ENCODE measurements at places on chromosomes 1 and 21.

GRCh38 chr1:10651793-10652192 lies 144.7 kb downstream of the CASZ1 start:
- no peak for DNase-seq

DNA sequence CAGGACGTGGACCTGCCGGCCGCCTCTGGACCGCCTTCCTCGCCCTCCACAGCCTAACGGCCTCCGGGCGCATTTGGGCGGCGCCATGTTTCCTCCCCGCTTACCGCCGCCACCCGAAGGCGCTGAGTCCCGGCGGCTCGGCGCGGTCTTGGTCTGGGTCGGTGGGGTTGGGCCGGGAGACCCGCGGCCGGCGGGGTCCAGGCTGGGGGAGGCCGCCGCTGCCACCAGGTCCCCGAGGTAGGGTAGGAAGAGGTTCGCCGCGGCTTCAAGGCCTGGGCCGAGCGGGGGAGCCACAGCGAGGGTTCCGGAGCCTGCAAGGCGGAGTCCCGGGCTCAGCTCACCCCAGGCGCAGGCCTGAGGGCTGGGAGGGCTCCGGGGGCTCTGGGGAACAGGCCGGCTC lies 5.5 kb downstream of the OR2C3 start:
- DNase-seq: no peak

DNA sequence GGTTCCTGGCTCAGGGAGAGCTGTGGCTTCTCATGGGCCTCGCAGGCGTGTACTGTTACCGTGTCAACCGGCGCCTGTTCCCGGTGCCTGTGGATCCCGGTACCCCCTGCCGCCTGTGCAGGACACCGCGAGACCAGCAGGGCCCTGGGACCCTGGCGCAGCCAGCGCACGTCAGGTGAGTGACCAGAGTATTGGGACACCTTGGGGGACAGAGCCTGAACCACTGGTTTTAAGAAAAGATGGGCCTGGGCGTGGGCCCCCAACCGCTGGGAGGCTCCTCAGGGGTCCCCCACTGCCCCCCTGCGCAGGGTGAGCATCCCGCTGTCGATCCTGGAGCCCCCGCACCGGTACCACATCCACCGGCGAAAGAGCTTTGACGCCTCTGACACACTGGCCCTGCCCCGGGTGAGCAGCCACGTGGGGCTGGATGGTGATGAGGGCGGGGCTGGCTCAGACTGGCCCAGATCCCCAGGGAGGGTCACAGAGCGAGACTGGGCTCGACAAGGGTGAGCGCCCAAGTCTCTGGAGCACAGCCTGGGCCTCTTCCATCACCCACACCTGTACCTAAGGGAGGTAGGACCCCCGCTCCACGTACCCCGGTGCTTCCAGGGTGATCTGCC lies 10.5 kb downstream of the MIIP start:
- DNase-seq: no peak

DNA sequence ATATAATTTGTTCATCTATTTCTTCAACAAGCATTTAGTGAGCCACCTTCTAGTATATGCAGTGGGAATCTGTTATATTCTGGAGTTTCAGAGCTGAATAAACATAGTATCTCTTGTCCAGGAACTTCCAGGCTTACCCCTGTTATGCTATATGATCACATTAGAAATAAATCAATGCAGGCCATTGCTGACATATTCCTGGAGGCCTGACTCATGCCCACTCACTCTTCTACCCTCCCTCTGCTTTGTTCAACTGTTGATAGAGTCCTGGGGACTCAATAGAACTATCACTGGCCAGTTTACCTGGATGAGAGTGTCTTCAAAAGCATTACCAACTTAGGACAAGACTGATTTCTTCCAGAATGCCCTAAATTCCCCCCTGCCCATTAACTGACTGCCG lies 29.3 kb upstream of the SRSF10 start:
- no peak for DNase-seq

GRCh38 chr1:11566042-11566850 lies 87.3 kb downstream of the DISP3 start:
- DNase-seq: no peak

- no peak for DNase-seq
These were observed 15.8 kb downstream of the KCNQ4 start for GRCh38 chr1:40799351-40799867.

DNA sequence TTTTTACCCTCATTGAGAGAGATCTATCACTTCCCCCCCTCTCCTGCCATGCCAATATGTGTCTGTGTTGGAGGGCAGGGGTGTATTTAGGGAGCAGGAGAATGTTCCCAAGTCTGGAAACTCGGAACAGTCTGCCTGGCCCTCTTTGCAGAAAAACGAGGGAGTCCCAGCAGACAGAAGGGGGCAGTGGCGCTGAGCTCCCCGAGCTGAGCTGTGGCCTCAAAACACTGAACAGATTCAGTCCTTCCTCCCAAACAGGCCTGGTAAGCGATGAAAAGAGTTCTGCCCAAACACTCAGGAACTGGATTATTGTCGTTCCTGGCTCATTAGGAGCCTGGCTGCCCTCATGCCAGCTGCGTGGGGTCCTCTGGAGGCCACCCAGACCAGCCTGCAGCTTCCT lies 981 bp downstream of the CLDN14 start:
- no peak for DNase-seq

GRCh38 chr1:58038574-58038973 lies 508.0 kb downstream of the OMA1 start:
- DNase-seq: no peak

- DNase-seq: no peak
These were observed 58.9 kb upstream of the GNG4 start for GRCh38 chr1:235708390-235708962.

GRCh38 chr1:95116580-95117206 lies 462 bp upstream of the TLCD4 start:
- peak; percentile 83 for DNase-seq

- DNase-seq: no peak
These were observed 10.1 kb upstream of the UTP25 start for GRCh38 chr1:209817691-209818090.

GRCh38 chr21:38351961-38352521 lies 95.2 kb downstream of the KCNJ15 start:
- DNase-seq: no peak

DNA sequence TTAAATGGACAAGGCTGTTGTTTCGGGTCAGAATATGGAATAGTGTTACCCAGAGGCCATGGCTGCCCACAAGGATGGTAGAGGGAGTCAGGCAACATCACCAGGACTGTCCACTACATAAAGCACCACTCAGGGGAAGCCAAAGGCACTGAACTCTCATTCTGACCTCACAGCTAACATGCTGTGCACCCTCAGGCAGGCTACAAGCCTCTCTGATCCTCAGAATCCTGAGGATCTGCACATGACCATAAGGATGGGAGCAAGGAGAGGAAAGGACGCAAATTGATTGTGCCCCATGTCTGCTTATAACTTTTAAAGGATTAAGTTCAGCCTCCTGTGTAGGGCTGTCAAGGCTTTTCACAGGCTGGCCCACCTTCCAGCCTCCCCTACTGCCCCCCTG lies 38.7 kb downstream of the PLEKHA6 start:
- DNase-seq: no peak

DNA sequence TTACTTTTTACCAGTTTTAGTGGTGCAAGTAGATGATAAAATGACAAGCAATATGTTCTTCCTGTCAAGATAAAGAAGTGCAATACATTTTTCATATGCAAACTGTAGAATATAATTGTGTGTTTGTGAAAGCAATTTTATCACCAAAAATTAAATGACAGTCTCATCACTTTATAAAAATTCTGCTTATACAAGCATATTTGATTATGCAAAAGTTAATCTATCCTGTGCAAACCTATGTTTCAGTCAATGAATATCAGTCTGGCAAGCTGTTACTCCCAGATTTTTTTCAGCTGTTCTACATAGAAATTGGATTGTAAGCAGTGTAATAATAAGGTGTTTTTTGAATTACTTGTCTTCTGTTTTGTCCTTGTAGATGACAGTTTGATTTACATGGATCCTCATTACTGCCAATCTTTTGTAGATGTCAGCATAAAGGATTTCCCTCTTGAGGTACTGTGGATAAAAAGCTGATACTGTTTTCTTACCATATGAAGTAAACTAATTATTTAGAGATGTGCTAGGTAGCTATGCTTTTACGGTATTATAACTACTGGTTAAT lies 50.5 kb downstream of the ATG4C start:
- DNase-seq: no peak

DNA sequence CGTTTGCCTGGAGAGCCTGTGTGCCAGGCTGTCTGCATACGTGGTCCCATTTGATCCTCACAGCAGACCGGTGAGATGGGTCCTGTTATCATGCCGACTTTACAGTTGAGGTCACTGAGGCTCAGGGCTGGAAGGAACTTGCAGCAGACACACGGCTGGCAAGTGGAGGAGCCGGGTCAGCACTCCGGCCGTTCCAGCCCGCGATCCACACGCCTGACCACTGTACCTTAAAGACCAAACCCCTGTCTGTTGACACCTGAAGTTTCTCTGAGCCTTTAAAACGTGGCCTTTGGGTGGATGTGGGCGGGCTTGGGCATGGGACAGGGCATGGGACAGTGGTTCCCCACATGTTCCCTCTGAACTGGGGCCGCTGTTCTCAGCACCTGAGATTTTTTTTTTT lies 171.5 kb upstream of the TMEM51 start:
- no peak for DNase-seq

GRCh38 chr1:209600541-209600940 lies 17.0 kb downstream of the CAMK1G start:
- no peak for DNase-seq

DNA sequence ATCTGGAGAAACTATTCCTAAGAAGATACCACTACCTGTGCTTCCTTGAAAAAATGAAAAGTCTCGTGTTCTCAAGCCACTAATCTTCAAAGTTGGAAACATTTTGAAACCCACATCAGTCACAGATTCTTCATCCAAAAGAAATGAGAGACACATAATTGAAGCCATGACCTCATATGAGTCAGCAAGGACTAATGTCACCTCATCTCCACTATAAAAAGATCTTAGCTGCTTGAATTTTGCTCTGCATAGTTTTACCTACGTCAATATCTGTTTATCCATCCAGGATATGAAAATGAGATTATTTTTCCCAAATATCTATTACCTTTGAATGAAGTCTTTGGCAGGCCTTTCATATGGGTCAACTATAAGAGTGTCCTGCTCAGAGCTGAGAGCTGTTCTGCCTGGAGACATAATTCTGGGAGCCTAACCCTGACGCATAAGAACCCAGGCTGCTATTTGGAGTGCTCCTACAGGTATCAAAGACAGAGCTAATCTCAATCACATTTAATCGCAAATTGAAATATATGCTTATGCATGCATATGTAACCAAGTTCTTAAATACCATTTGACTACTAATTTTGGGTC lies 312.5 kb upstream of the PKN2 start:
- DNase-seq: no peak

DNA sequence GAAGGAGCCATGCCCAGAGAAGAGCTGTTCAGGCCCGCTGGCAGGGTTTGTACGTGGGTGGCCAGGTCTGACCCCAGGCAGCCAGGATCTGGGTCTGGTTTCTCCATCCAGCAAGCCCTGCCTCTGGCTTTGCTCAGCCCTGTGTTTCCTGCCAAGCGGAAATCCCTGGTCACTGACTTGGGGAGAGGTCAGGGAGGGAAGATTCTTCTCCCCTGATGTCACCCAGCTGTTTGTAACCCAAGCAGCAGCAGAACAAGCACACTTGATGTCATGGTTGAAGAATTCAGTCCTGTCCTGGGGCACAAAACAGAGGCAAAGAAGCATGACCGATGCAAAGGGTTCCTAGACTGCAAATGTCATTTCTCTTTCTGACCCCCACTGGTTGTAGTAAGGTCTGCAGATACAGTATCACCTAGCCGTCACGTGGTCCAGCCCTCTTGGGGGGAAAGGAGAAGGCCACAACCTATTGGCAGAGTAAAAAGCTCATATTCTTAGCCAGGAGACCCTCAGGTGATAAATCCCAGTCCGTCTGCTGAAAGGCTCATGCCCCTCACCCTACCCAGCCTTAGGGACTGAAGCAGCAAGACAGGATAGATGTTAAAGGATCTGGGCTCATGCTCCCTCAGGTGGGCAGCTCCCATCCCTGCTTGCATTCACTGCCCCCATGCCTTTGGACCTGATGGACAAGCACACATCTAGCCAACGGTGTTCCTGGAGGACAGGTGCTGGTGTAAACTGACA lies 120.9 kb downstream of the SYT2 start:
- no peak for DNase-seq

GRCh38 chr1:10687251-10687651 lies 109.2 kb downstream of the CASZ1 start:
- no peak for DNase-seq

DNA sequence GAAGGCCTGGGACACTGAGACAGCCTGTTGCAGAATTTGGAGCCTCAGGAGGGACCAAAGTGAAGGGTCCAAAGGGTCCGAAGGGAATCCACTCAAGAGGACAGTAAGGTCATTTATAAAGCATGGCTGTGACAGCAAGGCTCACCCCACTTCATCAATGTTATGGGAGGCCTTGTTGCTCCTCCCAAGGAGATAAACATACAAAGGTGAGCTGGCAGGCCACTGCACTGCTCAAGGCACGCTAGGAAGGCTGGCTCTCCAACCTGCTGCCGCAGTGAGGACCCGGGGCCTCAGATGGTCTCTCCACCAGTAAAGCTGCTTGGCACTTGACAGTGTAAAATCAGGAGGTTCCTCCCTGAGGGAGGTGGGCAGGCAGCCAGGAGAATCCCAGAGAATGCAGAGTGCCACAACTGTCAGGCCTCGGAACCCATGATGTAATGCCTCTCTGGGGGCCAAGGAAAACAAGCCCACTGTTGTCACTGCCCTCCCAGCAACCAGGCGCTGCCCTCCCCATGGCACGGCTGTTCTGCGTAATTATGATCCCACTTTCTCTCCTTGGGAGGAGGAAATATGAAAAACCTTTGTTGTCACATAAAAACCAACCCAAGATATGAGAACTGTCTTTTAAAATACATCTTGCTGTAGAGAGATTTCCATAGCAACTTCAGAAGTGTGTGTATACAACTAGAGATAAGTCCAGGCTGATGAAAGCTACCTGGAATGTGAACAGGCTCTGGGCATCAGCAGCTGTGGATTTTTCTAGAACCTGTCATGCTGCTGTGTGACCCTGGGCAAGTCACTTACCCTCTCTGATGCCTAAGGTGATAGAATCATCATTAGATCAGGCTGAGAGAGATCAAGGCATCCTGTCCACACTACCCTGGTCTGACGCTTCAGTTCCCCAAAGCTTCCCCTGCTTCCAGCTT lies 102.5 kb downstream of the KCNN3 start:
- DNase-seq: no peak

DNA sequence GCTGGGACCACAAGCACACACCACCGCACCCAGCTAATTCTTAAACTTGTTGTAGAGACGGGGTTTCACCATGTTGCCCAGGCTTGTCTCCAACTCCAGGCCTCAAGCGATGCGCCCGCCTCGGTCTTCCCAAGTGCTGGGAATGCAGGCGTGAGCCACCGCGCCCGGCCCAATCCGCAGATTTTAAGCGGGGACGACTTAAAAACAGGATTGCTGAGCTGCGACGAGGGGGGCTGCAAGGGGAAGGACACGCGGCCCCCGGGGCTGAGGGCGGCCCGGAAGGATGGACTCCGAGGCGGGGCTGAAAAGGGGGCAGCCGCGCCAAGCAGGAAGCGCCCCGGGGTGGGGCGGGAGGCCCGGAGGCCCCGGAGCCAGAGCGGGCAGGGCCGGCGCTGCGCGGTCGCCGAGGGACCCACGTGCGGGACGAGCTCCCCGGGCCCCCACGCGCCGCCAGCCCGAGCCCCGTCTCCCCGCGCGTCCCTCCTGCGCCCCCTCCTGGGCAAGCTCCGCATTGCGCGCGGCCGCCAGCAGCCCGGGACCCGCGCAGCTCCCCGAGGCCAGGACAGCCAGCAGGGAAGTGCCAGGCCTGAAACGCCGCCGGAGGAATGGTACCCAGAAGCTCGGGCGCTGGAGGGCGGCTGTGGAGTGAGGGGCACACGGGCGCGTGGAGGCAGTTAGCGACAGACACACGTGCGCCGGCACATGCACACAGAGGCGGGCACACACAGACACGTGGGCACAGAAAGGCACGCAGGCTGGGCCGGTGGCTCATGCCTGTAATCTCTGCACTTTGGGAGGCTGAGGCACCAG lies 5.5 kb upstream of the PRKCZ start:
- DNase-seq: peak; percentile 21

Data from SK-N-DZ (cell line).